ENCODE measurements at places on chromosomes 3 and 15. TPM values are rescaled to one million over a fixed set of nuclear protein-coding genes. Genes with fewer than 3 reads are reported as not detected.

SLC2A2 gene
- total RNA-seq, result 22.4 TPM

ZKSCAN7 gene
- total RNA-seq, result 6.4 TPM

CILP gene
- total RNA-seq, result 19.2 TPM

CHRNA5 gene
- 20.3 TPM for total RNA-seq

OR5H1 gene
- total RNA-seq, result not detected

GPR87 gene
- total RNA-seq, result not detected

CCR8 gene
- total RNA-seq, result not detected

TRMT10C gene
- total RNA-seq, result 13.2 TPM

TRPM1 gene
- total RNA-seq, result not detected

TFDP2 gene
- total RNA-seq, result 106 TPM
